ENCODE measurements at places on chromosomes 1 and 21. TPM values are rescaled to one million over a fixed set of nuclear protein-coding genes. Genes with fewer than 3 reads are reported as not detected.

DNA sequence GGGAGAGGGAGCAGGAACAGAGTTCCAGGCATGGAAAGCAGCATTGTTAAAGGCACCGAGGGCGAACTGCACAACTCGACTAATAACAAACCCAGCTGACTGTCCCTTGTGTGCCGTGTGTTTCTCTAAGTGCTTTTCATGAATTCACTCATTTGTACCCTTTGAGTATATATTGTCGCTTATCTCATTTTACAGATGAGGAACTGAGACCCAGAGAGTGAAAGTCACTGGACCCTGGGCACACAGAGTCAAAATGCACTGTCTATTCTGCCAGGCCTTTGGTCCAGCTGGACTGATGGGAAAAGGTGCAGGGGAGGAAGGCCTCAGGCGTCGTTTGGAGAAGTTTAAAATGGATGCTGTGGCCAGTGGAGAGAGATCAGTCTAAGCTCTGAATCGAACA lies 100.7 kb upstream of the GRIK3 start:
- DNase-seq, result no peak

The ITLN2 gene
- not detected for total RNA-seq

GRCh38 chr1:206706806-206707366 lies 22.2 kb downstream of the MAPKAPK2 start:
- DNase-seq, result no peak

The NIT1 gene
- 74.4 TPM for total RNA-seq

The ZYG11B gene
- 29.0 TPM for total RNA-seq

The NOL9 gene
- total RNA-seq, result 18.5 TPM

DNA sequence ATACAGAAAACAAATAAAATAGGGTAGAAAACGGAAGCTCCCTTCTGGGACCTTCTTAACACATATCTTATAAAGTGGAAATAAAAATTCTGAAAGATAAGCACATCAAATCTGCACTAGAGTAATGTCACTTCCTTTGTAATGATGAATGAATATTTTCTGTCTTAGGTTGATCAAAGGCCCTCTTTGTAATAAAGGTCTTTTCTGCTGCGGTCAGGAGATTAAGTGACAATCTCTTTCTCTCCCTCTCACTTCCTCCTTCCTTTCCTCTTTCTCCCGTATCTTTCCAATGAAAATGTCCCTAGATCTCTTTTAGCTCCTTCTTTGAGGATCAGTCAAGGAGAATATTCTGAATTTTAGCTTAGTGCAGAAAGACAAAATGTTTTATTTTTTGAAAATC lies 33.8 kb downstream of the TMCO1 start:
- DNase-seq, result no peak

DNA sequence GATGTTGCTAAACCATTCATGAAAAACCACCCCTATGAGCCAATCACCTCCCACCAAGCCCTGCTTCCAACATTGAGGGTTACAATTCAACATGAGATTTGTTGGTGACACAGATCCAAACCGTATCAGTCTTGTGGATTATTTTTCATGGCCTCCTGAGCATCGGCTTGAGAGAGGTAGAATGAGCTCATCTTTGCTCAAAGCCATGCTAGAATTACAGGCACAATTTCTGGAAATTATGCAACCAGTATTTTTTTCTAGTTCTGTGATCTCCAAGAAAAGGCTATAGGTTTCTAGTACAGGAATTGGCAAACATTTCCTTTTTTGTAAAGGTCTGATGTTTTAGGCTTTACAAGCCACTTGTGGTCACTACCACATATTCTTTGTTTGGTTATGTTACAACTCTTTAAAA lies 219.4 kb downstream of the DUSP10 start:
- DNase-seq, result no peak

The CAMSAP2 gene
- 9.0 TPM for total RNA-seq

DNA sequence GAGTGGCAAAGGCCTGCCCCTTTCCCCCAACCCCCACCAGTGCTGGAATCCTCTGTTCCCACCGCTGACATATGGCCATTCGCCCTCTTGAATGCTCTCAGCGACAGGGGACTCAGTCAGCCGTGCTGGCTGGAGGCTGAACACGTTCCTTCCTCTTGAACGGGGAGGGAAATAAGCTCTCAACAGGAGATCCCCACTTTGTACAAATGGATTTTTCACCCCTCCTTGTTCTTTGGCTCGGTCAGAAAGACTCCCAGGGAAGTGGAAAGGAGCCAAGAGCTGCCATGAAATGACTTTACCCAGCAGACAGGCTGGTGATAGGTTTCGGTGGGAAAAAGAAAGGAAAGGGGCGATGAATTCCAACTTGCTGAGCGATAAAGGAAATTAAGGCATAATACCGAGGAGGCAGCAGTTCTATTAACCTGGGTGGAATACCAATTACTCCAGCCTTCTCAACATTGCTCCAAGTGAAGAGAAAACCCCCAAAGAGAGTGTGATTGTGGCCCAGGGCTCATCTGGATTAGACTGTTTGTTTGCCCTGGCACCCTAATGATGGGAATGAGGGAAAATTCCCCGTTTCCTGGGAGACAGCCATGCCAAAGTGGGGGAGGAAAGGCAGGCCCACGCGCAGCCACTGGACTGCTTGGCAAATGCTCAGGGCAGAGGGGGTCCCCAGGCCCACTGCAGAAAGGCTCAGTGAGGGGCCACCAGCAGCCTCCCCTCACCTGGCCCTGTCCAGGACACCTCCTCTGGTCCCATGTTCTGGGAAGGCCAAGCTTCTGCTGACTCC lies 23.9 kb downstream of the LRP8 start:
- DNase-seq, result no peak

GRCh38 chr1:77565321-77565720 lies 117.1 kb downstream of the ZZZ3 start:
- no peak for DNase-seq

The CASQ2 gene
- 6.6 TPM for total RNA-seq

DNA sequence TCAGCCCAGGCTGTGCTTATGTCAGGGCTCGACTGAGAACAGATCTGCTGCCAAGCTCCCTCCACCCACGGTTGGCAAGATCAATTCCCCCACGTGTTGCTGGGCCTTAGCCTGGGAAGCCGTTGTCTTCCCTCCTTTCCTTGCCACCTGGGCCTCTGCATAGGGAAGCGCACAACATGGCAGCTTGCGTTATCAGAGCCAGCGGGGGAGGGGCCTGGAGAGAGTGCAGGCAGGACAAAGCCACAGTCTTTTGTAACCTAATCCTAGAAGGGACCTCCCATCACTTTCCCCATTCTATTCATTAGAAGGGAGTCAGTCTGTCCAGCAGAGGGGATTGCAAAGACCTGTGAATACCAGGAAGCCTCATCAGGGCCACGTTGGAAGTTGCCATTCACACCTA lies 17.0 kb upstream of the IGSF21 start:
- DNase-seq, result no peak

- DNase-seq, result no peak
Measured at GRCh38 chr1:22289307-22289995, 146.6 kb upstream of the WNT4 start.

GRCh38 chr1:53625049-53625448 lies 113.9 kb downstream of the GLIS1 start:
- no peak for DNase-seq

GRCh38 chr1:74818661-74819456 lies 85.9 kb downstream of the TYW3 start:
- no peak for DNase-seq

GRCh38 chr1:92087542-92087941 lies 7.4 kb downstream of the BTBD8 start:
- DNase-seq, result no peak

GRCh38 chr1:177615251-177615650 lies 354.6 kb downstream of the SEC16B start:
- no peak for DNase-seq

The LGR6 gene
- total RNA-seq, result 1.1 TPM

The ACKR1 gene
- total RNA-seq, result 16.9 TPM

The CRABP2 gene
- 0.98 TPM for total RNA-seq

All from left colon (tissue), 2 donors.